ENCODE measurements at places on chromosomes 1 and 21.

- no peak for DNase-seq
Observed at GRCh38 chr1:163163881-163164582, 38.7 kb downstream of the RGS5 start.

DNA sequence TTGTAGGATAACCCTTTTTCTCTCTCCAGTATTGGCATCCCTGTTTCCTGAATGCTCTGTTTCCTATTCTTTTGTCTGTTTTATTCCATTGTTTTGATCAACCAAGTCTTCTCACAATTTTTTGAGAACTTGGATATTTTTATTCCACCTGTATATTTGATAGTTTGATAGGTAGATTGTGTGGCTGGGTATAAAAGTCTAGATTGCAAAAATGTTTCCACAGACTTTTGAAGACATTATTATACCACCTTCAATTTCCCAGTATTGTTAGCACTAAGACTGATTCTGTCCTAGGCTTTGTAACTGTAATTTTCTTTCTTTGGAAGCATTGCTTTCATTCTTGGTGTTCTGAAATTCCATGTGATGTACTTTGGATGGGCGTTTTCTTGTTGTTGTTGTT is 9.6 kb upstream of the DNAJC11 start:
- DNase-seq = no peak

- no peak for DNase-seq
Observed at GRCh38 chr1:29251164-29252124, 15.1 kb downstream of the PTPRU start.

DNA sequence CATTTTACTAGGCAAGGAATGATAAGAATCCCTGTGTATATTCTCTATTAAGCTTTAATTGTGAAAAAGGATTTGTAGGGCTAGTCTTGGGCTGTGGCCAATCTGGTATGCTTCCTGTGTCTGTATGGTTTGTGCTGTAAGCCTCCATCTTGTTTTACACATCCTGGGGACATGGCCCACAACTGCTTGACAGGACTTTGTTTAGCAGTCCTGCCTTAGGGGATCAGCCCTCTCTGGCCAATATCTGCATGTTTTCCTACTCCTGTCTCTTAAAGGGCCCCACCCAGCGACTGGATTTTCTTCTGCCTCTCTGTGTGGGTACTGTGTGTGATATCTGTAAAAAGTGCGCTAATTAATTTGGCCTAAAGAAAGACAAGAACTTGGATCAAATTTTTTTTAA is 813.2 kb downstream of the PLA2G4A start:
- no peak for DNase-seq

DNA sequence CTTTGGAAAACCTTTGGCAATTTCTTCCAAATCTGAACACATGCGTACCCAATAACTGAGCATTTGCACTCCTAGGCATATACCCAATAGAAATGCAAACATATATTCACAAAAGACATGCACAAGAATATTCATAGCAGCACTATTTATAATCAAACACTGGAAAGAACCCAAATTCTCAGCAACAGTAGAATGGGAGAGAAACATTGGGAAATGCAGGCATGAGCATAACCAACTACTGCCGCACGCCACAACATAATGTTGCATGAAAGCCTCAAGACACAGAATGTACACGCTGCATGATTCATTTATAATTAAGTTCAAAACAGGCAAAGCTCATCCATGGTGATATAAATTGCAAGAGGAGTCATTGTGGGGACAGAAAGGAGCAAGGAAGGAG is 69.5 kb upstream of the FBXO28 start:
- DNase-seq = no peak

- peak; percentile 65 for DNase-seq
Observed at GRCh38 chr1:206631085-206631509, 4.2 kb upstream of the DYRK3 start.

- DNase-seq = no peak
Observed at GRCh38 chr1:106746448-106747085, 309.9 kb upstream of the PRMT6 start.

GRCh38 chr1:16124377-16125087 is 31.3 kb downstream of the EPHA2 start:
- DNase-seq = no peak

- no peak for DNase-seq
Observed at GRCh38 chr1:35655196-35655595, 13.9 kb upstream of the PSMB2 start.

- DNase-seq = no peak
Observed at GRCh38 chr1:160618763-160619274, 28.0 kb downstream of the SLAMF1 start.

DNA sequence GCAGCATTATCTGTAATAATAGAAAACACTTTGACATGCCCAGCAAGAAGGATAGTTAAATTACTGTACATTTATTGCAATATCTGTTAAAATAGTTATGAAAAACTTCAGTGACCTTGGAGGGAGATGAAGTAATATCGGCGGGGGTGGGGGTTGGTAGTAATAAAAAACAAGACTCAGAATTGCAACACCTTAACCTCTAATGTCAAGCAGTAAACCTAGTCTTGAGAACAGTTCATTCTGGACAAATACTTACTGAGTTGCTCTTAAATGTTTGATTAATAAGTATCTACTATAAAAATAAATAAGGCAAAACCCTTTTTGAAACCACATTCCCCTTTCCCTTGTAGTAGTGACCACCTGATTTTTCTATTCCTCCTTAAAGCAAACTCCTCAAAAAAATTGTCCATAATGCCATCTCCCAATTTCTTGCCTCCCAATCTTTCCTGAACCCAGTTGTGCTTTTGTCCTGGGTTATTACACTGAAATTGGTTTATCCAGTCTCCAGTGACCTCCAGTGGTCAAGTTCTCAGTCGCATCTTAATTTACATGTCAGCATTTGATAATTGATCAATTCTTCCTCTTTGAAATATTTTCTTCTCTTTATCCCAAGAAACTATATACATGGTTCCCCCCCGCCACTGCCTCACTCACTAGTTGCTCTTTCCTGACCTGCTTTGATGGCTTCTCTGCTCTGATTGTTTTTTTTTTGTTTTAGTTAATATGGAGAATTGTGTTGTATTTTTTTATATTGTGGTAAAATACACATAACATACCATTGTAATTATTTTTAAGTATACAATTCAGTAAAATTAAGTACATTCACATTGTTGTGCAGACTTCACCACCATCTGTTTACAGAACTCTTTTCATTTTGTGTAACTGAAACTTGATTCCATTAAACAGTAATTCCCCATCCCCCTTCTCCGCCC is 36.8 kb downstream of the RAP1A start:
- no peak for DNase-seq

DNA sequence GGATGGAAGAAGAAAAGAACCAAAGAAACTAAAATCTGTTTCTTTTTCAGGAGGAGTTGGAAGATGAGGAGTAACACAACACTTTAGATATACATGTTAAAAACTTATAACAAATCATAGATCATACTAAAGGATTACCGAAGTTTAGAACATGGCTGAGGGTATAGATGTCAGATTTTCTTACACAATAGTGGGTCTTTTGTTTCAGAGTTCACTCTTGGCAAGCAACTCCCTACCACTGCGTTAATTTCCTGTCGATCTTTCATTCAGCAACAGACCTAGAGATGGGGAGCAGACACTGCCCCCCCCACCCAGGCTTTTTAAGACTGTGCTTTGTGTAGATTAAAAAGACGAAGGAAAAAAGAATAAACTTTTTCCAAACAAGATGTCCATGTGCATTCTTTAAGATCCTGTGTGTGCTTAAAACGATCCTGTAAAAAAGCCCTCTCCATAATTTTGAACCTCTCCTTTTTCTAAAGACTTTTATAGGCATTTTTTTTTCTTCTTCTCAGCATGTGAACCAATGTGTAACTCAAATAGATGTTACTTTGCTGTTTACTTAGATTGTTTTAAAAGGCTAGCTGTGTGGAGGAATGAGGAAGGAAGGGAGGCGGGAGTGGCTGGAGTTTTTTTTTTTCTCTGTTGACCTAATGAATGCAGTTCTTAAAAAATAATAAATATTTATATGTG is 50.4 kb downstream of the NFIA start:
- DNase-seq = no peak

- DNase-seq = no peak
Observed at GRCh38 chr1:94641990-94642389, 100.4 kb upstream of the F3 start.

DNA sequence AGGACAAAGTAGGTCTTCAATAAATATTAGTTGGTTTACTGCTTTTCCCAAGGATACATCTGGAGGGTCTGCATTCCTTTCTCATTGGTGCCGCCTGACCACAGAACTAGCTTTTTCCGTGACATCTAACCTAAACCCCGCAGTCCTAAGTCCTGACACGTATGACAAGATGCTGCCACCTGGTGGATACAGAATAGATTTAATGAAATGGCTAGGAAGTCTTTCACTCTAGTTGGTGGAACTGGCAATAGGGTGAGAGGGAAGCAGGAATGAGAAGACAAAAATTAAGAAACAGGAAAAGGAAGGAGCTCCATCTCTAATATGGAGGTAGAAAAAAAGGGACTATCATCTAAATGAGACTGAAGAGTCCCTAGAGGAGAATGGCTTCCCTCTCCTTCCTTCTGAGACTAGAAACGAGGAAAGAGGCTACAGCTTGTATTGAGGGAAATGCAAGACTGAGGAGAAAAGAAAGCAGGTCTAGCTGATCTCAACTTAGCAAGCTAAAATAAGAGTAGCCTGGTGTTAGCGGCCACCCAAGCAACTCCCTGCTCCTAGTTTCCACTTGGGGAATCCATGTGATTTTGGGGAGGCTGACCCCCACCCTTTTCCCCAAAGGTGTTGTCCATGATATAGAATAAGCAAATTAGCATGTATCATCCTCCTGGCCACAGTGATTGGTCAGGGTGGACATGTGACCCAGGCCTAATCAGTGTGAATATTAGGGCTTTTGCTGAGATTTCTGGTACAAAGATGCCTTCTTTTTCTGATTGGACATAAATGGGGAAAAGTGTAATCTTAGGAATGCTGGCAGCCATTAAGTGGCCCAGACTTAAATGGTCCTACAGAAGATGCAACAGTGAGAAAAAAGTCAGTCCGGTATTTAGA is 5.9 kb downstream of the RFX5 start:
- peak; percentile 86 for DNase-seq

- DNase-seq = no peak
Observed at GRCh38 chr1:216057947-216058346, 365.3 kb downstream of the USH2A start.

- DNase-seq = peak; percentile 49
Observed at GRCh38 chr1:155083865-155084721, 5.5 kb downstream of the EFNA3 start.

DNA sequence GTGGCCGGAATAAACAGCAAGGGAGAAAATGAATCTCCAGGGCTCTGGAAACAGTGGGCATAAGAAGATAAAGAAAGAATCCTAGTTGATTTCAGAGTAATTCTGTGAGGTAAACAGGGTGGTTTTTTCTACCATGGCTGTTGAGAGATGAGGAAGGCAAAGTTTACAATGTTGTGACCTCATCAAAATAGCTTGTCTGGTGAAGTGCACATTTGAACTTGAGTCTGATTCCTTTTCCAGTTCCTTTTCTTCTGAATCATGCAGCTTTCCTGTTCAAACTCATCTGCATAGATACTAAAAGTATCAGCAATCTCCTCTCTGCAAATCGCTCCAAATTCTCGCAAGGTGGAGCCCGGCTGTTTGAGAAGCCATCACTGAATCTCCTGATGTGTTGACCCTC is 161.7 kb downstream of the PLPP3 start:
- no peak for DNase-seq

GRCh38 chr1:13570924-13571323 is 12.7 kb upstream of the PDPN start:
- DNase-seq = no peak

GRCh38 chr1:212485913-212486618 is 53.3 kb downstream of the NENF start:
- DNase-seq = peak; percentile 98

- no peak for DNase-seq
Observed at GRCh38 chr1:177998696-177999631, 29.1 kb upstream of the SEC16B start.

DNA sequence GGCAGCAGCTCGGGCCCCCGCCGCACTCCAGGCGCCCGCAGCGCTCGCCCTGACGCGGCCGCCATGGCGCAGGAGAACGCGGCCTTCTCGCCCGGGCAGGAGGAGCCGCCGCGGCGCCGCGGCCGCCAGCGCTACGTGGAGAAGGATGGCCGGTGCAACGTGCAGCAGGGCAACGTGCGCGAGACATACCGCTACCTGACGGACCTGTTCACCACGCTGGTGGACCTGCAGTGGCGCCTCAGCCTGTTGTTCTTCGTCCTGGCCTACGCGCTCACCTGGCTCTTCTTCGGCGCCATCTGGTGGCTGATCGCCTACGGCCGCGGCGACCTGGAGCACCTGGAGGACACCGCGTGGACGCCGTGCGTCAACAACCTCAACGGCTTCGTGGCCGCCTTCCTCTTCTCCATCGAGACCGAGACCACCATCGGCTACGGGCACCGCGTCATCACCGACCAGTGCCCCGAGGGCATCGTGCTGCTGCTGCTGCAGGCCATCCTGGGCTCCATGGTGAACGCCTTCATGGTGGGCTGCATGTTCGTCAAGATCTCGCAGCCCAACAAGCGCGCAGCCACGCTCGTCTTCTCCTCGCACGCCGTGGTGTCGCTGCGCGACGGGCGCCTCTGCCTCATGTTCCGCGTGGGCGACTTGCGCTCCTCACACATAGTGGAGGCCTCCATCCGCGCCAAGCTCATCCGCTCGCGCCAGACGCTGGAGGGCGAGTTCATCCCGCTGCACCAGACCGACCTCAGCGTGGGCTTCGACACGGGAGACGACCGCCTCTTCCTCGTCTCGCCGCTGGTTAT is 2.8 kb downstream of the KCNJ9 start:
- DNase-seq = peak; percentile 76

- DNase-seq = no peak
Observed at GRCh38 chr1:38028105-38028591, 15.6 kb downstream of the UTP11 start.

GRCh38 chr1:21668232-21668950 is 766 bp downstream of the RAP1GAP start:
- no peak for DNase-seq

DNA sequence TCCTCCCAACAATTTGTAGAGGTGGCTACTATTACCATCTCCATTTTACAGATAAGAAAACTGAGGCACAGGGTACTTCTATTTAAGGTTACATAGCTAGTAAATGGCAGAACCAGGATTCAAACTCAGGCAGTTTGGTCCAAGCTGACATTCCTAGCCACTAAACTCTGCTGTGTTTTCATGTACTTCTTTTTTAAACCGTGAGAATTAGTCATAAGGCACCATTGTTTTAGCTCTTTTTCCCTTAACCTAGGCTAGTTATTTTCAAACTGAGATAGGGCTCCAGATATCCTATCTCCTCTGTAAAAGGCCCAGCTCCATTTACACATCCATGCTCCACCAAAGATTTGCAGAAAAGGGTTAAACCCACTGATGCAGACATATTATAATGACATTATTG is 92.9 kb downstream of the PTPN14 start:
- no peak for DNase-seq

GRCh38 chr1:207869859-207870258 is 41.1 kb downstream of the CD34 start:
- DNase-seq = no peak

- no peak for DNase-seq
Observed at GRCh38 chr1:2121101-2121691, 71.0 kb downstream of the PRKCZ start.

DNA sequence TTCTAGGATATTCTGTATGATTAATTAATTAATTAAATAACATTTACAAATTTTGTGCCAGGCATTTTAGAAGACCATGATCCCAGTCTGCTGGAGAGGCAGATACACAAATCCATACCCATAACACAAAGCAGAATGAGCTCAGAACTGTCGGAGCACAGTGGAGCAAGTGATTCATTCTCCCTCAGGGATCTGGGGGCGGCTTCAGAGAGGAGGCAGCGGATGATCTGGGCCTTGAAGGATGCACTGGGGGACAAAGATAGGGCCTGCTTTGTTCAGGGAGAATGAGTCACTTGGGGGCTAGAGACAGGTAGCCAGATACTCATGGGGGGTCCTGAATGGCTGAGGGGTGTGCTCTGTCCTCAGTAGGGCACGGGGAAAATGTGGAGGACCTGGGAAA is 50.9 kb upstream of the TRABD2B start:
- no peak for DNase-seq
